SJSA1 (cell line): ENCODE measurements at places on chromosomes 6 and 20. TPM values are rescaled to one million over a fixed set of nuclear protein-coding genes. Genes with fewer than 3 reads are reported as not detected.

IRF4 gene
- total RNA-seq = 0.56 and 0.76 TPM in 2 replicates

SRC gene
- total RNA-seq = 7.6 and 9.4 TPM in 2 replicates

DNA sequence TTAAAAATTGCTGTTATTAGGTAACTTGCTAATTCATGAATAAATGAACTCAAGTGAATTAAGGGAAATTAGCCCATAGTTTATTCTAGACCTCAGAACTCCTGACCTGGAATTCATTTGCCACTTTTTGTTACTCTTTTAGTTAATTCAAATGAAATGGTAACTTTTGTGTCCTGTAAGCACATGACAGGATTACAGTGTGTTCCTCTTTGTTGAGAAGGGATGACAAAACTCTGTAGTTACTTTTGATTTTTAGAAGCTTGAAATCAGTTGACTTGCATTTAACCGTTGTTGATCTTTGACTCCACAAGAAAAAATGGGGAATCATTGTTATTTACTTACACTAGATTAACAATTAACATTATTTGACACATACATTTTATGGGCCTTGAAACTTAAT, 6.2 kb downstream of the SLC9A8 start:
- H3K4me3 ChIP-seq = no peak overlapping the region
- H3K36me3 ChIP-seq = peaks cover 55% of the 10 kb centered on the region
- H3K27me3 ChIP-seq = no peaks in the 10 kb centered on the region
- H3K27ac ChIP-seq = no peak overlapping the region
- H3K4me1 ChIP-seq = peaks cover 8% of the 10 kb centered on the region

DNA sequence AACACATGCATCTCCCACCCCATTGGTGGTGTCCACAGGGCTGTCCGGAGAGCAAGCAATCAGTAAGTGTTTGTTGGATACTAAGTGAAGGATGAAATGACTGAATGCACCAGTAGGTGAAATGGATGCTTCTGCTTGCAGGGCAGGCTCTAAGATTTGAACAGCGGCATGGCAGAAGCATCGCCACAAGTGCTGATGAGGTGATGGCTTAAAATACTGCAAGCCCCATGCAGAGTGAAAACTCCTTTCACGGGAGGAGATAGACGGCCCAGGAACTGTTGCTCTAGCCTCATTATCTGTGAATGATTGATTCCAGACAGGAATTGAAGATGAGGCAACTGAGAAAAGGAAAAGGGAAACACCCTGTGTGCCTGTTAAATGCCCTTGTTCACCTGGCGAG, 158.9 kb downstream of the LY86 start:
- no peaks in the 10 kb centered on the region for H3K27me3 ChIP-seq
- peaks cover 8% of the 10 kb centered on the region for H3K4me1 ChIP-seq
- H3K27ac ChIP-seq = no peak overlapping the region
- H3K36me3 ChIP-seq = no peaks in the 10 kb centered on the region

GRCh38 chr20:32585586-32586127, 524 bp upstream of the NOL4L start:
- H3K27ac ChIP-seq = no peak overlapping the region
- no peak for DNase-seq
- no peak overlapping the region for H3K4me3 ChIP-seq
- no peaks in the 10 kb centered on the region for H3K36me3 ChIP-seq
